ENCODE measurements at places on chromosomes 11 and 22.

GRCh38 chr22:36387709-36387958, 133 bp downstream of the MYH9 start:
- DNase-seq: no peak

- no peak for DNase-seq
Measured at GRCh38 chr22:23071230-23072076, 1.1 kb downstream of the GNAZ start.

GRCh38 chr11:27025312-27025955, 15.2 kb upstream of the BBOX1 start:
- no peak for DNase-seq

GRCh38 chr22:49848690-49849160, 4.9 kb upstream of the ZBED4 start:
- no peak for DNase-seq

DNA sequence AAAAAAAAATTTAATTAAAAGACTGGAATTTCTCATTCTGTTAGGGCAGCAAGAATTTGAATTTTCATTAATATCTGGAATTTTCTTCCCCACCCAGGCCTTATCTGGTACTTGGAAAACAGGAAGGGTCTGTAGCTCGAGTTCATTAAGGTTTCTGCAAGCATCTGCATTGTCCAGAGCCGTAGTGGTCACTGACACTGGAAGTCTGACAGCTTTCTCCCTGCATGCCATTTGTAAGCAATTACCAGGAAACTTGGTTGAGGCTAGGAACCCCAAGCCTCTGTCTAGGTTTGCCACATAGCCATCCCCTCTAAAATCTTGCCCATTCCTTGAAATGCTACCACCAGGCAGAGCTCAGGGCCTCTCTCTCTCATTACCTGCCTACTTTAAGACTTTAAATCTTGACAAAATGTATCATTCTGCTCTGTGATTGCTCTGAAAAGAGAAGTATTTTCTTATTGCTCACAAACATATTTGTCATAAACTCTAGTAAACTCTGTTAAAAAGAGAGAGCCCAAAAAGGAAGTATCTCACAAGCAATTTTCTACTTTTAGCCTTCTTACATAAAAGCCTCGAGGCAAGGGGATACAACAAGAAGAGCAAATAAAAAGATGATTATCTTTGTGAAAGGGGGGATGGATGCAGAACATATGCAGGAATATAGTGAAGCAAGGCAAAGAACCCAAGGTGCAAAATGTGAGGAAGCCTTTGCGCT, 5.5 kb upstream of the PGM2L1 start:
- DNase-seq: no peak

DNA sequence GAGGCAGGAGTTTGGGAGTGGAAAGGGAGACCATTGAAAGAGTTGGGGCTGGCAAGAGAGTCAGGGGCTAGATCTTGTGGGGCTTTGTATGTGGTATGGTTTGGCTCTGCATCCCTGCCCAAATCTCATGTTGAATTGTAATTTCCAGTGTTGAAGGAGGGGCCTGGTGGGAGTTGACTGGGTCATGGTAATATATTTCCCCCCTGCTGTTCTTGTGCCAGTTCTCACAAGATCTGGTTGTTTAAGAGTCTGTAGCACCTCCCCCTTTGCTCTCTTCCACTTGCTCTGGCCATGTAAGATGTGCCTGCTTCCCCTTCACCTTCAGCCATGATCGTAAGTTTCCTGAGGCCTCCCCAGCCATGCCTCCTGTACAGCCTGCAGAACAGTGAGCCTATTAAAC, 10.1 kb upstream of the RAB3IL1 start:
- DNase-seq: no peak

DNA sequence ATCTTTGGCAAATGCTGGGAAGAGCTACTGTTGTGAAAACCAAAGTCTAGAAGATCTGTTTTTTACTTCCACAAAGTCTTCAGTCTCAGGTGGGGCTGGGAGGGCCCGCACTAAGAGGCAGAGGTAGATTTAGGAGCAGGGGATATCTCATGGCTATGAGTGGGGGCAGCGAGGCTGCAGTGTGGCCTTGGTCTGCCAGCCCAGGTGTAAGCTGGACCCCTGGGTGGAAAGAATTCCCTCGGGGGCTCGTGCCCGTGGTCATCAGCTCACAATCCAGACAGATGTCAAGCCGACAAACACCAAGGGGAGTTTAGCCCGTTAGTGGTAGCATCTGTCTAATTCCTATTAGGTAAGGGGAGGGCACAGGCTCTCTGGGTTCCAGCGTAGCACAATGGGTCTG, 9.0 kb downstream of the PKNOX2 start:
- DNase-seq: no peak

DNA sequence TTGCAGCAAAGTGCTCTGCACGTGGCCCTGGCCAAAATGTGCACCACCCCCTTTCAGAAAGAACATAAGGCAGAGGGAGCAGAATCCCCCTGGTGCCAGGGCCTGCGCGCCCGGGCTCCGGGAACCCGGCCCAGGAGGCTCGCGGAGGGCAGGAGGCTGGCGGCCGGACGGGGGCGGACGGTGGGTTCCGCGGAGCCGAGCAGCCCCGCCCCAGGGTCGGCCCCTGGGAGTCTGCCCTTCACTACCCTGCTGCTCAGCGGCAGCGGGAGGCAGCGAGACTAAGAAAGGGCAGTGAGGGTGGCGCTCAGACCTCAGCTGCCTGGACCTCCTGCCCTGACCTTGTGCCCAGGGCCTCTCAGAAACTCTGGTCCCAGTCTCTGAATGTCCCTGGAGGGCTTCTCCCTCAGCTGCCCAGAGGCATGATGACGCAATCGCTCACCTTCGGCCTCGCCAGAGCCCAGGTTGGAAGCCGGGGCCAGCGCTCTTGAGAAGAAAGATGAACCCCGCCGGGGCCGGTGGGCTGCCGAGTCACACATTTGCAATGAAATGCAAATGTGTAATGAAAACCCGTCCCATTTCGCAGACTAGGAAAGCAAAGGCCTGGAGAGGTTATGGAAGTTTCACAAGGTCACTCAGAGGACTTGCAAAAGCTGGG, 1.1 kb upstream of the CLMP start:
- DNase-seq: no peak

- DNase-seq: no peak
Measured at GRCh38 chr11:28833670-28834069, 725.5 kb downstream of the METTL15 start.

- DNase-seq: peak; percentile 61
Measured at GRCh38 chr22:22593964-22594656, 35.0 kb upstream of the PRAME start.

GRCh38 chr11:126468102-126468521, 112.6 kb downstream of the ST3GAL4 start:
- DNase-seq: peak; percentile 10

DNA sequence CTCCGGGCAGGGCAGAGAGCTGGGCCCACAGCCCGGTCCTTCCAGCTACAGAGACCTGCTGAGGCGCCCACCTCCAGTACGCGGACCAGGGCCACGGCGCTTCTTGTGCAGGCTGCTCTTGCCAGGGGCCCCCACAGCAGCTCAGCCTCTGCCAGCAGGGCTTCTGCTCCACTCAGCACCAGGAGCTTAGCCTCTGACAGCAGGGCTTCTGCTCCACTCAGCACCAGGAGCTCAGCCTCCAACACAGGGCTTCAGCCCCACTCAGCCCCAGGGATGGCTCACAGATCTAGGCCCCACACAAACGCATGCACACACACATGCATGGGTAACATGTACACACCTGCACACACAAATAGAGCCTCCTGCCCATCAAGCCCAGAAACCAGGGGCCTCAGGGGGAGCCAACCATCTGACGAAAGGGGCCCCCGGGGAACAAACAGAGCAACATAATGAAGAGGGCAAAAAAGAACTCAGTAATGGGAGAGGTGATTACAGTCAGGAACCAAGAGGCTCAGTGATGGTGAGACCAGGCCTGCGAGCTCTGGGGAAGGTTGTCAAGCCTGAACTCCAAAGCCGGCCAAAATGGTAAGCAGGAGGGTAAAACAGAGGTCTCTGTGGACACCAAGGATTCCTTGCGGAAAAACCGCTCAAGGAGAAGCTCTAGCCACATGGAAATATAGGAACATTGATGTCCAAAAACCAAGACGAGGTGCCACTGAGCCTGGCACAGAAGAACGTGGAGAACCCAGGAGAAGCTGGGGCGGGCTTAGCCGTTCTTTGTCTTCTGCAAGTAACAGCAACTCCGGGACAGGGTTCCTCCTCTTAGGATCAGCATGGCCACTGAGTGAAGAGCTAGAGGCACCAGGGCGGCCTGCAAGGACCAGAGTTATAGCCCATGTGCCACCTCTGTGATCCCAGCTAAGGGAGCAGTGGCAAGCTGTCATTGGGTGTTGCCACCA, 46.5 kb downstream of the GNB1L start:
- no peak for DNase-seq

DNA sequence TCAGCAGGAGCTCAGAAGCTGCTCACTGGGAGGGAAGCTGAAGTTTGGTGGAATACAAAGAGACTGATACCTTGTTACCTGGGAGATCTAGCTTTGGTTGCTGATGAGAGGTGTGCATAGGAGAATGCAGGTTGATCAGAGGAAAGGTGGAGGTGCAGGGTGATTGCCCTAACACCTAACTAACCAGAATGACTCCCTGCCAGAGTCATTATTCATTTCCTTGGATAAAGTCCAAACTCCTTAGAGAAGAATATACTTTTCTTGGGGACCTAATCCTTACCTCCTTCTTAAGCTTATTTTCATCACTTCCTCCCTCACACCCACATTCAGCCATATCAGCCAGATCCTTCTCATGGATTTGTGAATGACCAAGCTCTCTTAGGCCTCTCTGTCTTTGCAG, 814.2 kb upstream of the TENM4 start:
- no peak for DNase-seq

DNA sequence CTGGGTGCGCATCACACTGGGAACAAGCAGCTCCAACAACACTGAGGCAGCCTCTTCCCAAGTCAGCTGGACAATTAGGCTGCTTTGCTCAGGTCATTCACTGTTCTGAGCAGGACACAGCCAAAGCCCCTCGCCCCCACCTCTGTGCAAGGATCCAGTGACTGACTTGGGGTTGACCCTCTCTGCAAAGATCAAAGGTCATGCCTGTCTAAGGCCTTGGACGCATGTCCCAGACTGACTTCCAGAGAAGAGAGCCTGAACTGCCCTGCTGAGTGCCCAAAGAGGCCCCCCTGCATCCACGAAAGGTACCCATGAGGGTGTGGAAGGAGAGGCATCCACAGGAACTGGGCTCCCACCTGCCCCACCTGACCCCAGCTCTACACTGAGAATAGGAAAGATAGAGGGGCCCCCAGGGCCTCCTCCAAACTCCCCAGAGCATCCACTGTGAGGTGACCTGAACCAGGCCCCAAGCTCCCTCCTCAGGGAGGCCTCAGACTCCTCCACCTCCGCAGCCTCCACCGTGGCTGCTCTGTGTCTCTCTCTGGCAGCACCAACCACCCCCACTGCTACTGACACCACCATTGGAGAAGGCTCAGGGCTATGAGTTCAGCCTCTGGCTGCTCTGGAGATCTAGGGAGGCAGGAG, 53.5 kb downstream of the IGLL5 start:
- no peak for DNase-seq

- DNase-seq: no peak
Measured at GRCh38 chr11:48101044-48101733, 115.4 kb upstream of the OR4B1 start.

DNA sequence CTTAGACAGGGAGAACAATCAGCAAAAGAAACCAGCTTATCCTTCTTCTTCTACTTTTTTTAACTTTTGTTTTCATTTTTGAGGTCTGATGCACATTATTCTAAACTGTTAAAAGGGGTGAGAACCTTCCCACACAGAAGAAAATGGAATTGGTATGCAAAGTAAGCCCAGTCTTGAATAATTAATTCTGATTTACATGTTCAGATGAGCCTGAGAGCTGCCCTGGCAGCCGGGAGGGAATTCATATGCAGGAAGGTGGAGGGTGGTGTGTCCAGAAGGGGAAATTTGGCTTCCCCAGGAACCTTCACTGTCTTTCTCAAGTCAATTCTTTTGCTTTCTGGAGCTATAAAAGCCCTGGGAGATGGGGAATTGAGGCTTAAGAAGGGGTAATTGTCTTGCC, 181.0 kb downstream of the INSC start:
- no peak for DNase-seq

DNA sequence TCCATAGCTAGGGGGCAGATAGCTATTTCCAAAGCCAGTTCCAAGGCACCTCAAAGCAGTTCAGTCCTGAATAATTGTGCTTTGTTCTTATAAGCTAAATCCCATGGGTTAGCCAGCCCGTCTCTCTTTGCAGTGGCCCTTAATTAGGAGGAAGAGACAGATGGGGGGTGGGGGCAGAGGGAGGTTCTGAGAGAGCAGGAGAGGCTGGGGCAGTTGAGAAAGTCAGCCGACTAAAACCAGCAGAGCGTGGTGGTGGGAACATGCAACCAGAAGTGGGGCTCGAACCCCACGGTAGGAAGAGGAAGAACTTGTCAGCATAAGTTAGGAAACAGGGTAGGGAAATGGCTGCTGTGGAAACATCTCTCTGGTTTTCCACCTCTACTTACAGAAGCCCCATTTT, 10.9 kb upstream of the SCN4B start:
- no peak for DNase-seq

All from CD4-positive, alpha-beta T cell treated with Interleukin-17A for 1 hour (primary cell).